Activated T-helper 17 cell treated with anti-CD3 and anti-CD28 coated beads, Interleukin-2, amount 50 U/mL, for 72 hours (primary cell): ENCODE measurements at places on chromosomes 5 and 9.
A peak's percentile ranks its signal among the peaks of the same experiment; 100 is the strongest.

DNA sequence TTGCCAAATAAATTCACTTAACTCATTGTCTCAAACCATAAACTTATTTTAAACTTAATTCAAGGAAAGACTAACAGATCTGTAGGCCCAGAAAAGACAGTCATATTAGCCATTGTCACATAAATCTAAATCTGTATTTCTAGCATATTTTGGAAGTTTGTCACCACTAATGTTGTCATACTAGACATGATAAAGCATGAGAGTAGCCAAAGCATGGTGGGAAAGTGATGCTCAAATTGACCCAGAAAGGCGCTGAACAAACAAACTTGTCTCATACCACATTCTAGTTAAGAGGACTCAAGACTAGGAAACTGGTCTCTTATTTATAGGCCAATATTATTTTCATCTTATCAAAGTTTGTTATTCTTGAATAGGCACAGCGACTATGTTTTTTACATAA, 99.4 kb downstream of the VCAN start:
- no peak for ATAC-seq

DNA sequence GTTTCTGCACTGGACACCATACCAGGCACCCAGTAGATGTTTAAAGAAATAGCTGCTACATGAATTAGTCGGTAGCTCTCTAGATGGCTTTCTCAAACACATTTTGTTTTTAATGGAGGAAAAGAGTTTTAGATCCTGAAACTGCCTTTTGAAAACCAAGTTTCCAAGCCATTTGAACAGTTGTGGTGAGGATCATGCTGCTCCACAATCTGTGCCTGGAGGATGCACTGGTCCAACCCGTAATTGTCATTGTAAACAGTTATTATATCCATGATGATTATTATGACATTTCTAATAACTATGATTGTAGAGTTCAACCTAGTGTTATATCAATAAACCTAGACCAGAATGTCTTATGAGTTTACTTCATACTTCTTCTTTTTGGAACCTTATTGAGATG, 35.9 kb upstream of the ZFAND5 start:
- no peak for ATAC-seq

GRCh38 chr5:91361790-91362189, 21.3 kb downstream of the ARRDC3 start:
- ATAC-seq, result peak; percentile 51

DNA sequence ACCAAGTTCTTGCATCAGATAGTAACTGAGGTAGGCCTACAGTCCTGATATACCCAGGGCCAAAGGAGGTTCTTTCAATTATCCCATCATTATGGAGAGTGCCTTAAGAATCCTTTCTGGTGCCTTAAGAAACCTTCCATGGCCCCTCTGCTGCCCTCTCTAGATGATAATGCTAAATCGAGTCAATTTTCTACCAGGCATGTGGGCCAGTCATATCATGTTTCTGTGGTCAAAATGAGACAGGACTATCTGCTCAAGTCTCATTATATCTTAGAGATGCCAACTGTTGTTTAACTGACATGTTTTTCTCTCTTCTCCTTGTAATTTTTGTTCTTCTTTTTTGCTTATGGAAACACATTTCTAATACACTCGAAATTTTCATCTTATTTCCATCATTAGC, 127.6 kb downstream of the EDIL3 start:
- no peak for ATAC-seq

GRCh38 chr9:37425298-37425752, 2.8 kb downstream of the GRHPR start:
- no peak for ATAC-seq

DNA sequence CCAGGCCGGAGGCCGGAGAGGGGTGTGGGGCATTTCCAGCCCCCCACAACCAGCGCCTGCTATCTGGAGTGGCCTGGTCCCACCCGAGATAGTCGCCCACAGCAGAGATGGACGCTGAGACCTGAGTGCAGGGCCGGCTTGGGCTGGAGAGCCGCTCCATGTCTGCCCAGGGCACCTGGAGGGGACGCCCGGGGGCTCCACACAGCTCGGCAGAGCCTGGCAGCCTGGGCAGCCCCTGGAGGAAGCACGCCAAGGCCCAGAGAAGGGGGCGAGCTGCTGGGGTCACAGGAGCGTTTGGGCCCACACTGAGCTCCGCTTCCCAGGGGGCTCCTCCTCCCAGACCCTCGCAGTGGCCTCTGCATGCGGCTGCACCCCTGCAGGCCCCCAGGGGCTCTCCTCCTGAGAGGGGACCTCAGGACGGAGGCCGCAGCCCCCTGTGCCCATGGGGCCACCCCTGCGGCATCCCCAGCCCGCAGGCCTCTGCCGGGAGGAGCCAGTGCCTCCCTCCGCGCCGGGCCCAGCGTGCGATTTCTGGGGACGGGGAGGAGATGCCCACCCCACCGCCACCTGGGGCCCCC, 42.2 kb upstream of the EGFL7 start:
- no peak for ATAC-seq

DNA sequence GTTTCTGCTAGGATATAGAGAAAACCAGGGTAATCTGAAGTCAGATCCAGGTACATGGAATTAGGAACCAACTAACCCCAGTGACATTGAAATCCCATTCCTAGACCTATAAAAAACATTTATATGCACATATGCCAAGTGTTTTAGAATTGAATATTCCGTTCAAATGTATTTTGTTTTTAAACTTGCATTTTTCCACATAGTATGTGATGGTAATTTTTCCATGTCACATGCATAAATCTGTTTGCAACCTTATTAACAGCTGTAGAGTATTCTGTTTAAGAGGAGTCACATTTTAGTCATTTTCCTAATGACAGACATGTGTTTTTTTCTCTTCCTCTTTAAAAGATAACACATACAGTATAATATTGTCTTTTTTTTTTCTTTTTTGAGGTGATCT, 50.2 kb downstream of the FOCAD start:
- no peak for ATAC-seq

DNA sequence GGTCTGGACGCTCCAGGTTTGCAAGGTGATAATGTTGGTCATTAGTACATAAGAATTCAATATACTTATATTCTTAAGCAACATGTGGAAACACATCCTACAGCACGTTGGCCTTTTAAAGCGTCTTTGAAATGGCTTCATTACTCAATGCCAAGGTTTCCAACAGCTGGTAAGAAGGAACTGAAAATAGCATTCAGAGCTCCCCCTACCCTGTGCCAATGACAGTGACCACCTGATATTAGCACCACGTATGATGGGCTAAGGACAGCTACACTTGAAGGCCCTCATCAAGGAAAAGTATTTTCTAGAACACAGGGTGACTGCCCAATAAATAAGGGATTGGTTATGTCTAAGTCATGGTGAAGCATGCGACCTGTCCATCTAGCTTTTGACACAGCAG, 9.9 kb downstream of the ZNF622 start:
- no peak for ATAC-seq

DNA sequence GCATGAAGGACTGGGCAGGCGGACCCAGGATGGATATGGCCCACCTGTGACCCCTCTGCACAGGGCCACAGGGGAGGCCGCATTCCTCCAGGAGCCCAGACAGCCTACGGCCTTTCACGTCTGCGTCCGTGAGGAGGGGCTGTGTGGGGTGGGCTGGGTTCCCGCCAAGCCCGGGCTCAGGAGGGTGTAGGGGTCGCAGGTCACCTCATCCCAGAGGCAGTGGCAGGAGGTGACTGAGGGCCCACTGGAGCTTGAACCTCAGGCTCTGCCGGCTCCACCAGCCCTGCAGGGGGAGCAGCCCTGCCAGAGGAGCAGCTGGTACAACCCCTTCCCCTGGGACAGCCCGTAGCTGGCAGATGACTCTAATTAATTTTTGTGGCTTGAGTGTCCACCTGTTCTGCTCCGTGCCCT, 40.7 kb upstream of the CACNA1B start:
- ATAC-seq, result no peak

GRCh38 chr5:128673411-128673957, 135.4 kb upstream of the FBN2 start:
- ATAC-seq, result no peak

GRCh38 chr9:19783500-19783899, 5.3 kb downstream of the SLC24A2 start:
- no peak for ATAC-seq

GRCh38 chr5:136722086-136722485, 356.7 kb upstream of the TRPC7 start:
- ATAC-seq, result no peak

- no peak for ATAC-seq
Measured at GRCh38 chr5:154193701-154194121, 3.2 kb downstream of the GALNT10 start.

- ATAC-seq, result no peak
Measured at GRCh38 chr9:135554718-135555117, 6.8 kb upstream of the PAEP start.

DNA sequence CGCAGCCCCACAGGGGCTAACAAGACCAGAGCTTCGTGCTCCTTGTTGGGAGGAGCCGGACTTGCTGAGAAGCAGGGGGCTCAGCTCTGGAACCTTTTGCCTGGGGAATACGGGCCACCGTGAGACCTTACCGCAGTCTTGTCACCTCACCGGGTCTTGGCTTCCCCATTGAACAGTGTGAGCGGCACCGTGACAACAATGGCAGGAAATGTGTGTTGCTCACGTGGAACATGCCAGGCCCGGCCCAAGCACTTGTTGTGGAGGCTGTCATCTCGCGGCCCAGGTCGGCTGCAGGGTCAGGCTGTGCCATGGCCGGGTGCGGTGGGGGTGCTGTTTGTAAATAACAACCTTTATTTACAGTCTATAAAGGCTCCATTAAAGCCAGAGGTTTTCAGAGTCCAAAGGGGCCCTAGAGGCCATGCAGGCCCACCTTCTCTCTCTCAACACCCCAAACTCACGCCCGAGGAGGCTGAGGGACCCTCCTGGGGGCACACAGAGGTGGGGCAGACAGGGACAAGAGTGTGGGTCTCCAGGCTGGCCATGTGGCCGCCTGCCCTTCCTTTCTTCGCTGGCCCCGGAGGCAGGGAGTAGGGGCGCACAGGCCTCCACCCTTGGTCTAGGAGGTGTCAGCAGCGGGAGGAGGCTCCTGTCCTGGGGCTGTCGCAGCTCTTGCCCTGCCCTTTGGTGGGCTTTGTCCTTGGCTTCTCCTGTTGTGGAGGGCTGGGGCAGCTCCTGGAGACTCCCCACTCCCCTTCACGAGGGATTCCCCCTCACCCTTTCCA, 79.7 kb downstream of the TSPAN17 start:
- ATAC-seq, result no peak

DNA sequence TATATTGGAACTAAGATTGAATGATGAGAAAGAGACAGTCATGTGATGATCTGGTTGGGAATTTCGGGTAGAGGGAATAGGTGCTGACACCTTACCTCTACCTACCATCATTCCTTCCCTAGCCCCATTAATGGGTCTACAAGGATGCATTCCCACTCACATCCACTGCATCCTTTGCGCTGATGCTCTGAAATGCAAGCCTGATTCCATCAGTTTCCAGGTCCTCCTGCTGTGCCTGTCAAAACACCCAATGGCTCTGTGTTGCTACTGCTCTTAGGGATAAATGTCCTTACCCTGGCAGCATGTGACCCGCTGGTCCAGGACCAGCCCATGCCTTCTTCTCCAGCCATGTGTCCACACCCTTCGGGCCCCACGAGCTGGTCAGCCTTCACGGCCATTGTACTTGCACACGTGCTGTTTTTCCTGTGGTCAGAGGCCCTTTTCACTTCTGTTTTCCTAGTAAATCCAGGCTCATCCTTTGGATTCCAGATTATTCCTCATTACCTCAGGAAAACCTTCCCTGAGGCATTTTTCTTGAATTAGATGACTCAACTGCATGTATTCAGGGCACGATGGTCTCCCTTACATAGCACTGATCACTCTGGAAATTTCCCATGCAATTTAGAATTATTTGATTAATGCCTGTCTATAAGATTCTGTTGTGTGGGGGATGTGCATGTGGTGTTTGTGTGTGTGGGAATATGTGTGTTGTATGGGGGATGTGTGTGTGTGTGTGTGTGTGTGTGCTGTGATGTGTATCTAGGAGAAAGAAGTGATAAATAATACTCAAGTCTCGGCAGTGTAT, 185.0 kb downstream of the DIRAS2 start:
- ATAC-seq, result no peak

- no peak for ATAC-seq
Measured at GRCh38 chr5:93587597-93588351, 4.8 kb downstream of the NR2F1 start.

GRCh38 chr9:100346836-100347235, 5.9 kb downstream of the TEX10 start:
- ATAC-seq, result no peak

DNA sequence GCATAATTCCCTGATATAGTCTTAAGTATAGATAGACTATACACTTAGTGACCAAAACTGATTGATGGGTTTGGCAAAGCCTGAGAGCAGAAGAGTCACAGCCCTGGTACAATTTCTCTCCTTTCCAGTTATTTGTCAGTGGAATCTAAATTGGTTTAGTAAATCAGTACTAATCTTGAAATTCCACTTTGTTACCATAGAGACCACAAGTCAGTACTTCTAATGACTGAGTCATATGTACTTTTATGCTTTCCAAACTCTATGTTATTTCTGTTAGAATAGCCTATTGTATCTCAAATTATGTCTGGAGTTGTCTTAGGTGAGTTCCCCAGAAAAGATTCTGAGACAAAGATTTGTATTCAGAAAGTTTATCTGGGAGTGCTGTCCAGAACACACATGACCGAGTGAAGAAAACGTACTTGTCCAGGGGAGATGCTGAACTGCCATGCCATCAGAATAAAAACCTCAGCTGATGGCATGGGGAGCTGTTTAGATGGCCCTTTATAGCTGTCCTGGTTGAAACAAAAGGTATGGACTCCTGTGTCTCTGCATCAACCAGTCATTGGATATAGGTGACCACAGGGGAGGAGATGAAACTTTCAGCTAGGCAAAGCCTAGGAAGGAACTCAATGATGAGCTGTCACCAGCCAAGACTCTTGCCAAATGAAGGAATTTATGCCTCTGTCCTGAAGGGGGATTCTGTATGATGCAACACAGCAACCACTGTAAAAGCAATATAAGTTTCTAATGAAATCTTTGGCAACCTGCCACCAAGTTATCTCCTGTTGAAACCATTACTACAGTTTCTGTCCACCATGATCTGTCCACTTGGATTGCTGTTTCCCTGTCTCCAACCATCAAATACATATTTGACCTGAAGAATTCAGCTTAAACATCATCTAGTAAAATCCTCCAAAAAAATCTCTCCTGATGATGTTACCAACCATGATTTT, 18.0 kb upstream of the SMC2 start:
- ATAC-seq, result peak; percentile 19

DNA sequence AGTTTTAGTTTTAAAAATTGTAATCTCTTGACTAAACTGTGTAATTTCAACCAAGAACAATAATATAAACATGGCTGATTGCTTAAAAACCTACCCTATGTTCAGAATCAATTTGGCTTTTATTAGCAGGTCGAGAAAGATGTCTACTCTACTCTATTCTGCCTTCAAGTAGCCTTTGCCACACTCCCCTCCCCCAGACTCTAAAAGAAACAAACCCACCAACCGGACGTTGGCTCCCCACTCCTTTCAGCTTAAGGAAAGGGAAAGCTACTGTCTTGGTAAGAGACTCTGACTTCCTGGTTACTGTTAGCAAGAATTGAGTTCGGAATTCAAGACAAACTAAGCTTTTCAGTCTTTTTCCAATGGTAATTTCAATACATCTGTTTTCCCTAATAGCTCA, 46.7 kb downstream of the TNFAIP8 start:
- no peak for ATAC-seq

GRCh38 chr5:154213592-154213991, 23.1 kb downstream of the GALNT10 start:
- no peak for ATAC-seq
